ENCODE measurements at places on chromosomes 2 and 18.

DNA sequence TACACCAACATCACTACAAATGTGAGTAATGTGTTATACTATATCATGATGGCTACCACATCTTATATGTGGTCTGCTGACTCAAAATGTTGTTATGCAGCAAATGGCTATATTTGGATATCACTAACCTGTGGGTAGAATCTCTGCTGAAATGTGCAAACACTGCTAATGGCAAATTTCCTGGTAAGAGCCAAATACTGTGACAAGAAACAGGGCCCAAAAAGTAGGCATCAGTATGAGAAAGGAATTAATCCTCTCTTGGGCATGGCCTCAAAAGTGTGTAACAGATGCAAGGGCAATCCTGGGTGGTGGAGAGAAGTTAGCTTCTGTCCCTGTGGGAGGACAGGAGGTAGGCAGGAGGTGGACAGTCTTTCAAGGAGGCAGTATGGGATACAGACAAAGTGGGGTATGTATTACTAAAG lies 13.3 kb downstream of the ATF2 start:
- no peak for DNase-seq

DNA sequence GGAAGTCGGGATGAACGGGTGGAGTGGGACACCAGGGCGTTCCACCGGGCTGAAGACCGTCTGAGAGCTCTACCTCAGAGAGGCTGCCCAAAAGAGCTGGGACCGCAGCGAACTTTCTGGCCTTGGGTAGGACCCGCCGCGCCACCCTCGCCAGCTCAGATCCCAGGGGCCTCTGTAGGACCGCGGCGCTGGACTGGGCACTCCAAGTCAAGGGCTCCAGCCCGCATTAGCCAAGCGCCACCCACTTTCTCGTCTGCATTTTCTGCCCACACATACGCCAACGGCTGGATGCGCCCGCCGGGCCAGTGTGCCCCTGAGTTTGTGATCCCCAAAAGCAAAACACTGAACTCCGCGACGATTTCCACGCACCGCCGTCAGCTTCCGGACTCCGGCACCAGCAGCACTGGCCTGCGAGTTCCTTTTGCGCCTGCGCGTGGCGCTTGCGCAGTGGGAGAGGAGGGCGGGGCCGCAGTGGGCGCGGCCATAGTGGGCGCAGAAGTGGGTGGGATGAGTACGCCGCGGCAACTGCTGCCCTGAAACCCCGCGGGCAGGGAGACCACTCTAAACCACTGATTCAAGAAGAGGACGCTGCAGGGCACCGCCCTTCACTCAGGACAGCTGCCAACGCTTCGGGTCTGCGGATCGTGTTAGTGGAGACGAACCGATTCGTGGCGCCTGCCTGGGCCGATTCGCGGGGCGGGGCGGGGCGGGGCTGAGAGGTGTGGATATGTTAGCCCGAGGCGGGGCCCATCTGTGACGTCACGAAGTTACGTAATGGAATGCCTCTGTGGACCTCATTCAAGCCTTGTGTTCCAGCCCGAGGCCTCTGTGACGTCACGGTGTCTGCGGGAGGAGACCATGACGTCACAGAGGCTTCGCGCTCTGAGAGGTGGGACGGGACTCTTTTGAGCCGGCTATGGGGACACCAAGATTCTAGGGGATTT lies 10.5 kb downstream of the OSR1 start:
- peak; percentile 90 for DNase-seq

- DNase-seq = no peak
These were observed 16.3 kb downstream of the CDC42EP3 start for GRCh38 chr2:37654932-37655841.

- no peak for DNase-seq
These were observed 558.8 kb upstream of the CDH2 start for GRCh38 chr18:28735731-28736130.

DNA sequence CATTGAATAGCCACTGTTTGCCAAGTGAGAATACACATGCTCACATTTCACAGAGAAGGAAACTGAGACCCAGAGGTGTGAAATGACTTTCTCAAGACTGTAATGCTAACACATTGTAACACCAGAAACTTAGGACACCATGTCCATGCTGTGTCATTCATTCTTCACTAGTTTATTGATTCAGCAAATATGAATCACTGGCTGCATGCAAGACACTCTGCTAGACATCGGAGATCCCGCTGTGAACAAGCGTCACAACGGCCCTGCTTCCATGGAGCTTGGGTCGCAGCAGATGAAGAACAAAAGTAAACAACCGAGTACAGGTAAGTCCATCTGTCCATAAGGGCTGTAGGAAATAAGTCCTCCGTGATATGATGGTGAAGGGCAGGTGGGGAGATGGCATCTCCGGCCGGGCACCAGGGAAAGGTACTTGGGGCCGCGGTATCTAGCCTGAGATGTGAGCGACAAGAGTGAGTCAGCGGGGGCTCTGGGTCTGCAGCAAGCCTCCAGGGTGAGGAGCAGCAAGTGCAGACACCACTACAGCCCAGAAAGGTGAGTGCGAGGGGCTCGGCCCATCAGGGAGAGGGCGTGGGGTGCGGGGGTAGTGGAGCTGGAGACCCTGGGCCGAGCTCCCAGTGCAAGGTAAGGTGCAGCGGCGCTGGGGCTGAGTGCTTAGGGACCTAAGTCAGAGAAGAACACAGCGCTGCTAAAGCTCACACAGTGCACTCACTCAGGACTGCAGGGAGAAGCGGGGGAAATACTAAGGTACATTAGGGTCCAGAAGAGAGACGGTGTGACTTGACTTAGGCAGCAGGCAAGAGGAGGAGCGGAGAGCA lies 391.2 kb downstream of the FBXO15 start:
- no peak for DNase-seq

DNA sequence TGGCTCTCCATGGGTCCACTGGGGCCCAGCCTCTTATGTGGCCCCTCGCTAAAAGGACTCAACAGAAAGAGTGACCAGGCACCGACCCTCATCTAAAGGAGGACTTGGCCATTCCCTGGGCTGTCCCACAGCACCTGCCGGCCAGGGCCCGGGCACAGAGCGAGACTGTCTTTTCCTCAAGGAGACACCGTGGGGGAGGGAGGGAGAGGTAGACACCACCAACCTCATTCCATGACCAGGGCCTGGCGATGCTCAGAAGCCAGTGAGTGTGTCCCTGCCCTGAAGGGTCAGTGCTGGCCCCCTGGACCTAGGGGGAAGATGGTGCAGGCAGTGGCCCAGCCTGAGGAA lies 39.8 kb upstream of the ALPP start:
- no peak for DNase-seq

- no peak for DNase-seq
These were observed 183.1 kb downstream of the INO80D start for GRCh38 chr2:205902900-205903237.

- DNase-seq = no peak
These were observed 856.8 kb upstream of the ACVR2A start for GRCh38 chr2:146987996-146988395.
